ENCODE measurements at places on chromosomes 4 and X.

DNA sequence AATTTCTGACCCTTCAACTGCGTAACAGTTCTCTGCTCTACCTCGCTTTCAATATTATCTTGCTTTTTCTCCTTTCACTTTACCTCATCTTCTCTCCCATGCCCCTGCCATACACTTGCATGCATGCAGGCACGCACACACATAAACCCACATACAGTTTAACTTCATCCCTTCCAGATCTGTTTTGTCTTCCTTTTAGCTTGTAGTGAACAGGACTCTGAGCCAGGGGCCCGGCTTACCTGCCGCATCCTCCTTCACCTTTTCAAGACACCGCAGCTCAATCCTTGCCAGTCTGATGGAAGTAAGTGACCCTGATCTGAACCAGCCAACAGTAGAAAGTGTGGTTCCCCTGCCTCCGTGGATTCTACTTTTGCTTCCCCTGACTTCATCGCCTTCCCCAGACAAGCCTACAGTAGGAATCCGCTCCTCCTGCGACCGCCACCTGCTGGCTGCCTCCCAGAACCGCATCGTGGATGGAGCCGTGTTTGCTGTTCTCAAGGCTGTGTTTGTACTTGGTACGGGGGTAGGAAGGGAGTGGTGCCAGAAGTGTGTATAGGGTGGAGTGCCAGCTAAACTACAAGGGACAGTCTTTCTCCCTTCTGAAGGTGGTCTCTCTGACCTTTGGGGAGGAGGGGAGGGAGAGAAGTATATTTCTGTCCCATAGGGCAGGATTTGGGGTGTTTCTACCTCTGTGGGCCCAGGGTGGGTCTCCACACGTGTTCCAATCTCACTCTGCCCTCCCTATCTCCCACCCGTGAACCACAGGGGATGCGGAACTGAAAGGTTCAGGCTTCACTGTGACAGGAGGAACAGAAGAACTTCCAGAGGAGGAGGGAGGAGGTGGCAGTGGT lies 10.7 kb downstream of the MED12 start:
- peak; percentile 58 for DNase-seq

- DNase-seq, result no peak
Observed at GRCh38 chr4:14856934-14857235, 145.4 kb upstream of the CPEB2 start.

DNA sequence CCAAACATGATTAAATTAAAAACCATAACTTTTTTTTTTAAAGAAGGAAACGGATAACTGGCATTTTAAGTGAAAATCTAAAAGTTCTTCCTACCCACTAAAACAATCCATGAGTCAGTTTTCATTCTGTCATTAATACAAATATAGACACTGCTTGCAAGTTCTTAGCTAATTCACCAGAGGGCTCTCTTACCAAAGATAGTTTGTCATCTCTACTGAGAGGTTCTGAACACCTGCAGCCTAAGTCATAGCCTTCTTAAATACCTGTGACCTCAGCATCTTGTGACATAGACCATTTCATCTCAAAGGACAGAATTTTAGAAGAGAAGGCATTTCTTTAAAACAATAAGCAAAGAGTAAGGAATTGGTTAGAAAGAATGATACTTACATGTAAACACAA lies 65.3 kb upstream of the FAM120C start:
- no peak for DNase-seq

- no peak for DNase-seq
Observed at GRCh38 chr4:183345261-183345660, 23.0 kb upstream of the CLDN24 start.

DNA sequence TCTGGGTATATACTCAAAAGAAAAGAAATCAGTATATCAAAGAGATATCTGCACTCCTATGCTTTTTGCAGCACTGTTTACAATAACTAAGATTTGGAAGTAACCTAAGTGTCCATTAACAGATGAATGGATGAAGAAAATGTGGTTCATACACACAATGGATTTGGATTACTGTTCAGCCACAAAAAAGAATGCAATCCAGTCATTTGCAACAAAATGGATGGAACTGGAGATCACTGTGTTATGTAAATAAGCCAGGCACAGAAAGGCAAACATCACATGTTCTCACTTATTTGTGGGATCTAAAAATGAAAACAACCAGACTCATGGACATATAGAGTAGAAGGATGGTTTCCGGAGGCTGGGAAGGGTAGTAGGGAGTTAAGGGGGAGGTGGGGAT lies 17.6 kb upstream of the NXT2 start:
- no peak for DNase-seq

DNA sequence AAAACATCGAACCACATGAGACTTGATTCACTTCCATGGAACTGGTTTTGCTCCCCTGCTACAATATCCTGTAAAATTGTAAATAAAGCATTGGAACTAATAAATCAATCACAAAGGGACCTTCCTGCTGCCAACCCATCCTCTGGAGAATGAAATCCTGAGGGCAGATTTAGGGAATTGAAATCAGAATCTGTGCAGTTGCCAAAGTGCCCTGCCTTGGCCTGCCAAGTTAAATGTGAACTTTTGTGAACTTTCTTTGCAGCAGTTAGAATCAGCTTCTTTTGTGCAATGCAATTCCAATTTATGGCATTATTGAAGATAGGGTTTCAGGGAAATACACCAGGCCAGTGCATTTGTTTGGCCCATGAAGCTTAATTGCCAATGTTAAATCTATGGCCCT lies 263.1 kb downstream of the PTTG2 start:
- no peak for DNase-seq

DNA sequence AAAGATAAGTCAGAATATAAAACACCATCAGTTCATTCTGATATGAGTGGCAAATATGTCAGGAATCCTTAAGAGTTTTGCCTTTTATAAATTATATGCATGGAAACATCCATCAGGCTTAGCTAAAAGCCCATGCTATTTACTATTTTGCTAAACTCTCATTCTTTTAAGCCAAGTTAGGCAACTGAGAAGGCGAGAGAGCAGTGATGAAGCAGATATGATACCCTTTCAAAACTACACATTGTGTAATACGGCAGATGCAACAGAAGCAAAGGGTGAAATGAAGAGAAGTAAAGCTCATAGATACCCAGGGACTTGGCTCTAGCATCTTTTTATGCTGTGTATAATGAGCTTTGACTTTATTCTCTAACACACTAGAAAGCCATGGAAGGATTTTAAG lies 95.8 kb downstream of the SLIT2 start:
- DNase-seq, result no peak

DNA sequence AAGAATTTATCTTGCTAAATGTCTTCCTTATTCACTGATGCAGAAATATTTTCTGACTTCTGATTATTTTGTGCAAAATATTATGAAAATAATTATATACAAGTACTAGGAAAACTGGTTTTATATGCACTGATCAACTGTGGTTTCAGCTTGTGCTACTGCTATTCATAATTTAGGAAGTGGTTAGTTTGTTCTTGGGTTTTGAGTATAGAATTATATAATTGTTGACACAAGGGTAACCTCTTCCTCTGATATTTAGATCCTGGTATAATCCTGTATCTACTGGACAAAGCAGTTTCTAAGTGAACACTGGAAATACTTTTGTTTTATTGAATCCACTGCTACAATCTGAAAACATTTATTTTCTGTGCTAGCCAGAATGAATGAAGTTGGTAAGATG lies 182.8 kb downstream of the PDGFC start:
- DNase-seq, result no peak

DNA sequence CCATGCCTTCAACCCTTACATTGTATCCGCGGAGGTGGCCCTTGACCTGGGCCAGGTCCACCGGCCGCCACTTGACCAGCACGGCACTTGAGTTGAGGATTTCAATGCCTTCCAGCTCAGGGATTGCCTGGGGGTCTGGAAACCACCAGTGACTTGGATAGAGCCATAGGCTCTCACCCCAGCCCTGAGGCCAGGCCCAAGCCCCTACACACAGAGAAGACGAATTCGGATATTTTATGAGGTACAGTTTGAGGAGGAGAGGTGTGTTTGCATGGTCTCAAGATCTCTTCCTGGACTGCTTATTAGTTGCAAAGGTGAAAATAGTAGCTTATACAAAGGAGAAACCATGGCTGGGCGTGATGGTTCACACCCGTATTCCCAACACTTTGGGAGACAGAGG lies 20.3 kb downstream of the L1CAM start:
- no peak for DNase-seq

DNA sequence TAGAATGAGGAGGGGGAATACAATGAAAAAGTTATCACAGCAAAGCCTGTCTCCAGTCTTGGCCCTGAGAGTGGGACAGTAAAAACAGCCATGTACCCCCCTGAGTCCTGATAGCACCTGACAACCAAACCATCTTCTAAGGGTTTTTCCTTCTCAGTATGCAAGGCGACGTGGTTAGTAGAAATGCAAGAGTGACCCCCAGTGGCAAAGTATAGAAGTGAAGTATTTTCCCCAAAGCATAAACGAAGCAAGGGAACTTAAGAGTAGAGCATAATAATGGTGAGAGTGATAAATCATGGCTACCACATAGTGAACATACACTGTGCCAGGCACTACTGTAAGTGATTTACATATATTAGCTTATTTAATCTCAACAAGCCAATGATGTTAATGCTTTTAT lies 52.8 kb downstream of the FAM47C start:
- no peak for DNase-seq

DNA sequence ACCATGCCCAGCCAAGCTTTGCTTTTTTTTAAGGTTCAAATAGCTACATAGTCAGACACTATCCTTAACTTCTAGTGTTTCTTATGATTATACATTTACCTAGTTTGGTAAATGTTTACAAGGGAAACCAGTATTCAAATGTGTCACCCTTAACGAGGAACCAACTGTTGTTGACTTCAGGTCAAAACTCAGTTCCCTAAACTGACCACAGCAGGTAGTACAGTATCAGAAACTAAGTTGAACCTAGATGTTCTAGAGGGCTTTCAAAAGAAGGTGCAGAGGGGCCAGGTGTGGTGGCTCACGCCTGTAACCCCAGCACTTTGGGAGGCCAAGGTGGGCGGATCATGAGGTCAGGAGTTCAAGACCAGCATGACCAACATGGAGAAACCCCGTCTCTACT lies 11.3 kb downstream of the GPC4 start:
- DNase-seq, result no peak

DNA sequence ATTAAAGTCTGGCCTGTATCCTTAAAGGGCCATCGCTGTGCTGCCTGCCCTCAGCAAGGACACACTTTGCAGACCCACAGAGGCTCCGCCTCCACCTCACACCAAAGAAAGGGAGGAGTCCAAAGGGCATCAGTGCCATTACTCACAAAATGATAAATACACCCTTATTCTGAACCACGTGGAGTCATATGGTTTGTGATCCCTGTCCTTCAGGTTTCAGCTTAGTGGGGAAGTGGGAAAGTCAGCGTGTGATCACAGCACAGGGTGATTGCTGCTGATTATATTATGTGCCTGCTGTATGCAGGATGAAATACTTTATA lies 35.9 kb upstream of the MSANTD1 start:
- DNase-seq, result no peak

DNA sequence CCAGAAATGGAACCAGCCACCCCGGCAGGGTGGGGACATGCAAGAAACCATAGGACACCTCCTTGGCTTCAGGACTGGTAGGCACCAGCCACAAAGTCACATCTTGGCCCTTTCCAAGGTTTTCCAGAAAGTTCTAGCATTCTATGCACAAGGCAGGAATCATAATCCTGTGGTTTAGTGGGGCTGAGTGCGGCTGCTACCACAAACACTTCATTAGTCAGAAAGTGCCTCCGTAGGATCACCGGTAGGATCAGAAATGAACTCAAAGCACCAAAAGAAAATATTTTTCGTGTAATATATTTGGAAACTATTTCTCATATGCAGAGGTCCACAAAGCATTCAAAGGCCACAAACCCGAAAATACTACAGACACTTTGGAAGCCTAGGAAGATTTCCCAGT lies 191.7 kb downstream of the PTTG2 start:
- no peak for DNase-seq

- DNase-seq, result no peak
Observed at GRCh38 chrX:136421338-136421737, 66.4 kb upstream of the BRS3 start.

DNA sequence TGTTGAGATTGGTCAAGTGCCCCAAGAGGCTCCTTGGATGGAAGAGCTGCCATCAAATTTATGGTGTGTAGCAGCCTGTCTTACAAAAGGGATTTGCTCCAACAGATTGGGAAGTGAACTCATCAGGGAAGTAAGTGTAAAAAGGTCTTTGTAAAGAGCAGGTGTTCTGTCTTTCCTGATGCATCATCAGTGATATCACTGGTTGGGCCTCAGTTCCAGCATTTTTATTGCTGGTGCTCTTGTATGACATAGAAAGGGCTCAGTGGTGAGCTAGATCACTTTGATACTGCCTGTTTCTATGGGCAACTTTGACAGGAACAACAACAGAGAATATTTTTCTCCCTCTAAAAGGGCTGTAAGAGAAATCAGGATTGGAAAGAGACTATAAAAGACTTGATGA lies 8.7 kb upstream of the GABRE start:
- DNase-seq, result no peak

- no peak for DNase-seq
Observed at GRCh38 chr4:71415491-71415890, 76.7 kb downstream of the SLC4A4 start.

- DNase-seq, result no peak
Observed at GRCh38 chr4:100843910-100844309, 326.1 kb upstream of the EMCN start.

DNA sequence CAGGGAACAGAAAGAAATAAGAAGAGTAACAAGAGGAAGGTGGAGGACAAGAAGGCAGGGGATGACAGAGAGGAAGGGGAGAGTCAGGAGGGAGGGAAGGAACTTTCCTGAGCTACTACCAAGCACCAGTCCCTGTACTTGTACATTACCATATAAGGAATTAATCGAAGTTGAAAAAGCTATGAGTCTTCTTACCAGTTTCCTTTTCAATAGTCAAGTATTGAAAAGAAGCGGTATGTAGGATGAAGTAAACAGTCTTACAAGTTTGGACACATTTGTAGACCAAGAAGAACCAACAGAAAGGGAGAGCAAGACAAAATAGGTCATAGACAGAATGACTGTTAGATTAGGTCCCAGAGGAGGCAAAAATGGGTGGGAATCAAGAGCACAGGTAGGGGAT lies 629.7 kb upstream of the DIPK2B start:
- no peak for DNase-seq

DNA sequence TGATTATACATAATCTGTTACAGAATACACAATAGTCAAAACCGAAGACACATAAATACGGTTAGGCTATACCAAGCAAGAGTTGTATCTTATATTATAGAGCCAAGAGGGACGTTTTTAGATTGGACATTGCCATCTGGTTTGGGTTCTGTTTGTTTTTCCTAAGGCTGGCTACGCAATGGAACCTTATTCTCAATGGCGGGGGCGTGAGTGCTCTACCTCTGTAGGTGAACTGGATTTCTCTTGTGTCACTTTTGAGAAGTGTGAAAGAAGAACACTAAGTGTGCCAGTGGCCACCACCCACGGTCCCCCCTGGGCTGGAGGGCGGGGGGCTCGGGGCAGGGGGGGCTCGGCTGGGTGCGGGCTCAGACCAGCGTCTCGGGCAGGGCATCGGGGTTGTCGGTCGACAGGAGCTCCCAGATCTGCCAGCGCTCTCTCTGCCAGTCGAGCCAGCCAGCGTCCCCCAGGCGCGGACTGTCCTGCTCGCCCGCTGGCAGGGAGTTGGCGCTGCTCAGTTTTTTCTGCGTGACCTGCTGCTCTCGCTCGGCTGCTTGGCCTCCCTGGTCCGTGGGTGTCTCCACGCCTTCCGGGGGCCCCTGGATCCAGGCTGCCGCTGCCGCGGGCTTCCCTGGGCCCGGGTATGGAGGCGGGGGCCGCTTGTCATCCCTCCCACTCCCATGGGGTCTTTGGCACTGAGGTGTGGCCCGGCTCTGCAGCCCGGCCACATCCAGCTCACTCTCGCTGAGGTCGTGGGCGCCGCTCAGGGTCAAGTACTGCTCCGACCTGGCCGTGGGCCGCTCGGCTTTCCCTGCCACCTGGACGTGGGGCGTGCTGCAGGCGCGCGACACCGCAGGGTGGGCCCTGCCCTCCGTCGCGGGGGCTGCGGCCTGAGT lies 27.6 kb downstream of the HCCS start:
- DNase-seq, result no peak

All from stimulated activated naive CD4-positive, alpha-beta T cell treated with Interleukin-2 at 50 U/mL for 16 hours (primary cell).